ENCODE measurements at places on chromosomes 2 and 18.

DNA sequence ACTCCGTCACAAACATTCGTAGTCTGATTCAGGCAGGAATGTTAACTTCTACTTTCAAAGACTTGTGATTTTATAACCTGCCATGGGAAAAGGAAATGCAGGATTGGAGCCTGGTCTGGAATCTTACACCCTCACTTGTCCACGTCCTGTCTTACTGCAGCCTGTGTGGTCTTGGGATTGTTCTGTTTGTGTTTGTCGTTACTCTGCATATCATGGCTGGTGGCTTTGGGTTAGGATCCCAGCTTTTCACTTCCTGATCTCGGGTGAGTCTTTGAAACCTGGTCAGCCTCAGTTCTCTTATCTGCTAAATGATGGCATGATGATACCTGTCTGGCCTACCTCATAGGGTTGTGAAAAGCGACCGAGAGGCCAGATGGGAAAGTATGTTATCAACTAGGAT is 34.6 kb downstream of the SH3BP4 start:
- DNase-seq = no peak

- DNase-seq = no peak
These were observed 35.9 kb downstream of the NABP1 start for GRCh38 chr2:191713837-191714236.

DNA sequence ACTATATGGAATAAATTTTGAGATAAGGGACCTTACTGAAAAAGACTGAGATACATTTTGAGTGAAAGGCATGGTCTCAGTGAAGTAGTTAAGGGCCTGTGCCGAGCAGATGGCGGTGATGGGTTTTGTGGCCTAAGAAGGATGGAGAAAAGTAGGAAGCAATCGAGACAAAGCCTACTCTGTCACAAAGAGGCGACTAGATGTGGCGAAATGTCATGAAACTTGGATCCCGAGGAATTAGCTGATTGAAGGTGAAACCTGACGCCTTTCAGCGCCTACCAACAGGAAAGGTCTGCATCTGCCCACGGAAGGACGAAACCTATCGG is 558 bp upstream of the CEP192 start:
- peak; percentile 68 for DNase-seq

- no peak for DNase-seq
These were observed 55.5 kb downstream of the MTHFD2 start for GRCh38 chr2:74253971-74254310.

- DNase-seq = no peak
These were observed 3.1 kb upstream of the ZEB2 start for GRCh38 chr2:144522897-144523595.

GRCh38 chr2:20303966-20304365 is 46.7 kb downstream of the PUM2 start:
- no peak for DNase-seq
